ENCODE measurements at places on chromosomes 1 and 21.

DNA sequence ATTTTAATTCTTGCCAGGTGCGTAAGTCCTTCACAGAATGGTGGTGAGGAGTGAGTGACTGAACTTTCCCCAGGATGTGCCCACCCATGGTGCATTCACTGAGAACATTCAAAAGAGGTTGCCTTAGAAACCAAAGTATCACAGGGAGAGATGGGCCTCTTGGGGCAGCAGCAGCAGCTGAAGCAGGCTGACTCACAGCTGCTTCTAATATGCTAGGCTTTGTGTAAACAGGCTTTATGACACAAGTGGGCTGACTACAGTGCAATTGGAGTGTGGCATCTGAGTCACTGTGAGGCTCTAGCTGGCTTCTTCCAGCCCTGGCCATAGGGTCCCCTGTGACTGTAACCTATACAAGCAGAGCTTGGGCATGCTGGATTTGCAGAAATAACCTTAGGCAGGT is 12.6 kb downstream of the PIGP start:
- no peak for DNase-seq

- DNase-seq, result peak; percentile 66
These were observed 13.0 kb downstream of the IFI6 start for GRCh38 chr1:27658951-27659496.

DNA sequence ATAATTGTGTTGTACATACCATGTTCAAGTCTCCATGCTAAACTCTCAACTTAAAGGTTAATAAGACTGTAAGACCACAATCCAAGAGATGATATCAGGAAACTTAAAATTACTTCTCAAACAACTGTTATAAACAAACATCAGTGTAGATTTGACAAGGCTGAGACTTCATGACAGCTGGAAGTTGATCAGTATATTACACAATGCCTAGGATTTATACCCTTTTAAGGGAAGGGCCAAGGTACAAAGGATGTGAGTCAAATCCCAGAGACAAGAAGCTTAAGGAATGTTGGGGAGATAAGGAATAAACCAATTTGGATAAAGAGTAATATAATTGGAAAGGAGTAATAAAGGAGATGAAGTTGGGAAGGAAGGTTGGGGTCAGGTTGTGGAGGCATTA is 98.8 kb downstream of the LBR start:
- DNase-seq, result no peak

DNA sequence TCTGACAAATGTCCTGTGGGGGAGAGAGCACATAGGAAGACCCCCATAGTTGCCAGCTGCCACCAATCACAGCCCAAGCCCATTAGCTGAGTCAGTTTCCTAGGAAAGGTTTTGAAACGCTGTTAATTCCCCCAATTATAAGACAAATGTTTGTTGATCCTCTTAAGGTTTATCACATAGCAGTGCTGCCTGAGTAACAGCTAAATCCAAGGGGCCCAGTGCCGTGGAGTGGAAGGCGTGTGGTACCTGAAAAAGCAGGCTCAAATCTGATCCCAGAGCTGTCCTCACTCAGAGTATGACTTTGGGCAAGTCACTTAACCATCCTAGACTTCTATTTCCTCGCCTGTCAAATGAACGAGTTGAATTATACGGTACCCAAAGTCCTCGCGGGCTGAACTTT is 69.5 kb downstream of the GRIK3 start:
- DNase-seq, result no peak

- no peak for DNase-seq
These were observed 67.9 kb downstream of the FMO4 start for GRCh38 chr1:171381866-171382210.

GRCh38 chr1:47569261-47569660 is 131.4 kb downstream of the FOXD2 start:
- no peak for DNase-seq

DNA sequence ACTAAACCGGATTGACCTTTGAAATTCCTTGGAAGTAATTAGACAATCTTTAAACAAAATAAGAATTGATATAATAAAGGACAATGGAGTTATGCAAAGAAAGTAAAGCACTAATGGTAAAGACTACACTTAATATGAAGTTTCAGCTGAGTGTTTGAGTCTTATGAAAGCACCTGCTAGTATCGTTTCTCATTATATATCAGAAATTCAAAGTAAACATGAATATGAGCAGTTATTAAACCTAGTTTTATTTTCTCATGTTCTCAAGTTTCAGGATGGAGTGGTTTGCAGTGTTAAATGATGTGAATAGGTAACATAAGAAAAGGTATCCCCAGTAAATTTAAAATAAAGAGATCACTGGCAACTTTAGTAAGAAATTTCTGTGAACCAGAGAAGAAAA is 188.6 kb downstream of the ZP4 start:
- no peak for DNase-seq

DNA sequence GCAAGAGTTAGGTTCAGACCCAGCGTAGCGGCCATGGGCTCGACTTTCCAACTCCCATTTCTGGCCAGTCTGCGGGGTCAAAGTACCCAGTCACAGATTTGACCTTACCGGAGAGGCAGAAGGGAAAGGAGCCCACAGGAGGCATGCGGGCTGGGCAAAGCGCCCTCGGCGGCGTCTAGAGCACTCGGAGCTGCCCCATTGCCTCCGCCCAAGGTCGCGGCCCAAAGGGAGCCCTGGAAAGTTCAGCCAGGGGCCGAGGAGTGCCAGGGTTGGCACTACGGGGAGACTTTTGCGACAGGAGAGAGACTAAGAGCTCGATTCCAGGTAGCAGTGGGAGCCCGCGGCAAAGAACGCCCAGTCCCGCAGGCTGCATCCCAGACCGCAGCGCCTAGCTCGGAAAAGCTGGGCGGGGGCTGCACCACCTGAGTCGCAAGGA is 896 bp downstream of the KANK4 start:
- DNase-seq, result no peak

DNA sequence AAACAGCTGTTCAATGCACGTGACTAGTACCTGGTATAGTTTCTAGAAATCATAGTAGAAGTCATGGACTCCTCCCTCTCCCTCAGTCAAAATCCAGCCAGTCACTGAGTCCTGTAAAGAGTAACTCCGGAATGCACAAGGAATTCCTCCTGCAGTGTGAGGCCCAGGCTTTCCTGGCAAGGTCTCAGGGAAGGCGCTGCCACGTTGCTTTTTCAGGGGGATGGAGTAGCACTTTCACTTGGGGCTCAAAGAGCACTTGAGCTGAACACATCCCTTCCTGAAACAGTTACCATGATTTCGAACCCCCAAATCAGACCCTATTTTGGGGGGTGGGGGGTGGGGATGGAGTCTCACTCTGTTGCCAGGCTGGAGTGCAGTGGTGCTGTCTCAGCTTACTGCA is 26.4 kb upstream of the LRRC8D start:
- DNase-seq, result no peak

- DNase-seq, result no peak
These were observed 35.5 kb downstream of the C21orf91 start for GRCh38 chr21:17783481-17784179.

- no peak for DNase-seq
These were observed 45.7 kb downstream of the TDRD5 start for GRCh38 chr1:179637211-179637860.

- DNase-seq, result no peak
These were observed 91.2 kb downstream of the AJAP1 start for GRCh38 chr1:4745560-4745959.

DNA sequence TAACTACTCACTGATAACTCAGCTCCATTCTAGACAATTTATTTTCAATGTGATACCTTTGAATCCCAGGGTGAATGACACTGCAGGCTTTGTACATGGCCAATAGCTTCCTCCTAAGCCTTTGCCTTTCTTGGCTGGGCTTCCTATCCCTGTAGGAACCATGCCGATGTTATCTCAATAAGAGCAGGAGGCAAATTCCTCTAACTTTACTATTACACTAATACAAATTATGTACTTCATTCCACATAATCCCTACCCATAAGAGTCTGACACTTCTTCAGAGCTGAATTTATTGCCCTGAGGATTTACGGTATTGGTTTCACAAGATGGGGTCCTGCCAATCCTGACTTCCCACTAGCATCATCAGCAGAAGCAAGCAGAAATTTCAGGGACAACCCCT is 14.0 kb downstream of the TGFBR3 start:
- DNase-seq, result no peak

DNA sequence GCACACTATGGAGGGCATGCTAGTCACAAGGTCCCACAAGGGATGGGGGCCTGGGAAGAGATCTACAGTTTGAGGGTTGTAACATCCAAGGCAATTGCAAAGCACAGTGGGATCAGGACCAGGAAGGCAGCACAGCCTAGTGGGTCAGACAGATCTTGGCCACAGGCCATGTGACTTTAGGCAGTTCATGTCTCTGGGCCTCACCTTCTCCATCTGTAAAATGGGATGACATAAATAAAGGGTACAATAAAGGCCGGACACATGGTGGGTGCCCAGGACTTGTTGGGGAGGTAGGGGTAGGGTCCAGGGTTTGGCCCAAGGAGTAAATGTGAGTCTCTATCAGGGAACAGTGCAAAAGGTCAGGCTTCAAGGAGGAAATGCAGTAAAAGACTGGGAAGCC is 18.1 kb upstream of the IGSF21 start:
- no peak for DNase-seq

GRCh38 chr1:151825751-151826660 is 5.6 kb downstream of the RORC start:
- DNase-seq, result no peak

- no peak for DNase-seq
These were observed 22.6 kb upstream of the SIM2 start for GRCh38 chr21:36676039-36676950.

DNA sequence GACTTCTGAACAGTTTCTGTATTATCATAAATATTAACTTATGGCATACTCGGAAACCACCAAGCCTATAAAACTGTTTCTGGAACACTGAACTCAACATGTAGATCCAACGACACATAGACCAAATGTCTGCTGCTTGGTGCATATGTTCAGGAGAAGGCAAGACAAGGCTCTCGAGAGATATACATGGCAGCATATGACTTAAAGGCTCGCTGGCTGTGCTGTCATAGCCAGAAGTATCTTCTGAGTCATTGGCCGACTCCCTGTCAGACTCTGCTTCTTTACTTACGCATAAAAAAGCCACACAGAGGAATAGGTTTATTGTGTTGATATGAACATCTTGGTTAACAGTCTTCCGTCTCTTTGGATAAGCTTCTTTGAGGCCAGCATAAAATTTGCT is 60.6 kb downstream of the LYST start:
- DNase-seq, result no peak

DNA sequence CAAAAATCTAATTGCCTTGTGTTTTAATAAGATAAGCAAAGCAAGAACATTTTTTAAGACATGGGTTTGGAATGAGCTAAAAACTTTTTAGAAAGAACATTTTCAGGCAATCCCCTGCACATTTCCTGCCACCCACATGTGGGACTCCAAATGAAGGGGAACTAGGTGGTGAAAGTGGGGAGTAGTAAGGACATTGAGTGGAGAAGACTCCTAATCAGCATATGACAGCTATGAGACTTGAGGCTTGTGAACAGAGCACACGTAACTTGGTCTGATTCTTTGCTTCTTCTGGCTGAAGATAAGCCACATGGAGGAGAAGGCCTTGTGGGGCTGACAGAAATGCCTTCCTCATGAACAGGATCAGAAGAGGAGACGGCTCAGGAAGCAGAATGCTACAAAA is 50.3 kb downstream of the FCER1A start:
- no peak for DNase-seq

DNA sequence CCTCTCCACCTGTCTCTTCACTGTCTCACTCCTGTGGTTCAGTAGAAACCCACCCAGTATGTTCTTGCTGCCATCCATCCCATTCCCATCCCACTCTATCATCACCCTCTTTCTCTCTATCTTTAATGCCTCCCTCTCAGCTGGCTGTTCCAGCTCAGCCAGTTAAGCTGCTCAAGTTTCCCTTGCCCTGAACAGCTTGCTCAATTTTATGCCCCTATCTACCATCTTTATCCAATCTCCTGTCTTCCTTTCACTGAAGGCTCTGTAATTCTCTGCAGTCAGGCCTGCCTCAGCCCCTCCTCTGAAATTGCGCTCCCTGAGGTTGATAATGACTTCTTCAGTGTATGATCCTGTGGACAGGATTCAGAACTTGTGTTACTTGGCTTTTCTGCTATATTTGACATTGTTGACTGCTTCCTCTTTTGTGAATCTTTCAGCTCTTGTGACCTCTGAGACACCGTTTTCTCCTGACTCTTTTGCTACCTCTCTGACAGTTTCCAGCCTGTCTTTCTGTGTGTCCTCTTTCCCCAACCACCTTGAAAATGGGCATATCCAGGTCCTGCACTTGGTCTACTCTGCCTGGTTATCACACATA is 13.9 kb upstream of the BCAR3 start:
- no peak for DNase-seq

DNA sequence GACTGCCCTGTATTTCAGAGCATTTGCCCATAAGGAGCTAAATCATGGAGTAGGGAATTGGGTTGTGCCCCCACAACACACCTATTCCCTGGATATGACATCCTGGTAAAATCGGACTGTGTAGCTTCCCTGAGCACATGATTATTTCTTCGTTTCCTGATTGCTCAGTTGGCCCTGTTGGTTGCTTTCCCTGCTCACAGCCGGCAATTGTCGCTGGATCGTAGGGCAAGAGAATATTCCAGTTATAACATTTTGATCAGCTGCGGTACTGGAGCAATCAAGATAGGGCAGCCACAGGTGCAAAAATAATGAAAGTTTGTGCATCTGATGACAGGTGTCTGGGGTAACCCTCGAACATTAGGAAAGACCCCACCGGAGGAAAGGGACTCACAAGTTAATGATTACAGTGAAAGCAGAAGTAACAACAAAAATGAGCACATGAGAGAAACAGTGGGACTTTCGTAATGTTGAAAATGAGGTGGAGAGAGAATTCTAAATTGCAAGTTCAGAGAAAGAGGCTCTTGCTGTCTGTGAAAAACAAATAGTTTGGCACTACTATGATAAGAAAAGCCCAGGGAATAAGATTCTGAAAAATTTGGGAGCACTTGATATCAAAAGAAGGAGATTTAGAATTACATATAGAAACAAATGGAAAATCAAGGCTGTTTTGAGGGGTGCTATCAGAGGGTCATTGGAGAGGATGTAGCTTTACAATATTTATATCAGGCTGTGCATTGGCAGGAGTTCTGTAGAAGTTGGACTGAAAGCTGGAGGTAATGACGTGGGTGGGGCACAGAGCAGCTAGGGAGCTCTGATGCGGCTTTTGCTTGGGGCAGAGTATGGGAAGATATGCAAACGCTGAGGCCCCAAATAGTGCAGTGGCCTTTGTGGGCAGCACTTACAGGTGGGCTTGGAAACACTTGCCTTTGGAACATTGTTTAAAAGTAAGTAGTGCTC is at the start of gene MAB21L3:
TSS of gene MAB21L3 (plus strand) at position 833 of the 957 bp plus-strand sequence. CDS start 1,217 bp downstream, outside the sequence.
- peak; percentile 60 for DNase-seq

DNA sequence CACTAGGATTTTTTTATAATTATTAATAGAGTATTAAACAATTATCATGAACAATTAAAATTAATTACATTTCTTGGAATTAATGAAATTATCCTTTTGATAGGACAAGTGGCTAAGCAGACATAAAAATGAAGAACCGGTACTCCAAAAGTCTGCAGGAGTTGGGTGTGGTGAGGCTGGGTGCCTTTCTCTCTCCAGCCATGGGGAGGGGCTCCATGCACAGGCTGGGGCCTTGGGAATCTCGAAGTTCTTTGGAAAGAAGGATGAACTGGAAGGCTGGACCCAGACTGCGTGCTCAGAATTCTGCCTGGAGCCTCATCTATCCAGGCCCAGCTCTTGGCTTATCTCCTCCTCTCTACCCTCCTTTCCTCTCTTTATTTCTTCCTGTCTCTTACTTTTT is 94.1 kb downstream of the ACTL8 start:
- DNase-seq, result no peak

- no peak for DNase-seq
These were observed 21.3 kb upstream of the KCNAB2 start for GRCh38 chr1:6024376-6024775.

- DNase-seq, result peak; percentile 80
These were observed at the start of gene COL6A1 for GRCh38 chr21:45981151-45982091. Gene COL6A1, plus strand, starts transcription at chr21:45981770. Its CDS starts 81 bp downstream, at chr21:45981851.

- DNase-seq, result no peak
These were observed 568.3 kb upstream of the ADGRL2 start for GRCh38 chr1:81232420-81232819.

Measured in GM20000 (cell line).